ENCODE measurements at places on chromosomes 2 and 18. TPM values are rescaled to one million over a fixed set of nuclear protein-coding genes. Genes with fewer than 3 reads are reported as not detected.

- no peak for DNase-seq
Measured at GRCh38 chr2:194096402-194096801, 1560.6 kb upstream of the SLC39A10 start.

DNA sequence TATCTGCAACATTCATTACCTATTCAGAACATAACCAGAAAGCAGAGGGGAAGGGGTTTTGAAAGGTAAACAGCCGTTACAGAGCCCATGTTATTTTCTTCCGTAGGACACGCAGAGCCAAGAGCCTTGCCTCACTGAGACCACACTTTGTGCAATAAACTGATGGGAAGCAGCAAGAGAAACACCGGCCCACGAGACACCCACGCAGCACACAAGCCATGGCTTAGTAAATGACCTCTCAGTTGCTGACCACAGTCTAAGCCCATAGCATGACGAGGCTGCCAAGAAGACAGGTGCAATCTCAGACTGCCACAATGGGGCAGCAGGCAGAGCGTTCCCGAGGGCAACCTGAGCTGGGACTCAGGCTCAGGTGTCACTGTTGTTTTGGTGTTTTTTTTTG lies 59.6 kb downstream of the CABYR start:
- no peak for DNase-seq

GRCh38 chr2:14475994-14476393 lies 156.5 kb upstream of the LRATD1 start:
- no peak for DNase-seq

DNA sequence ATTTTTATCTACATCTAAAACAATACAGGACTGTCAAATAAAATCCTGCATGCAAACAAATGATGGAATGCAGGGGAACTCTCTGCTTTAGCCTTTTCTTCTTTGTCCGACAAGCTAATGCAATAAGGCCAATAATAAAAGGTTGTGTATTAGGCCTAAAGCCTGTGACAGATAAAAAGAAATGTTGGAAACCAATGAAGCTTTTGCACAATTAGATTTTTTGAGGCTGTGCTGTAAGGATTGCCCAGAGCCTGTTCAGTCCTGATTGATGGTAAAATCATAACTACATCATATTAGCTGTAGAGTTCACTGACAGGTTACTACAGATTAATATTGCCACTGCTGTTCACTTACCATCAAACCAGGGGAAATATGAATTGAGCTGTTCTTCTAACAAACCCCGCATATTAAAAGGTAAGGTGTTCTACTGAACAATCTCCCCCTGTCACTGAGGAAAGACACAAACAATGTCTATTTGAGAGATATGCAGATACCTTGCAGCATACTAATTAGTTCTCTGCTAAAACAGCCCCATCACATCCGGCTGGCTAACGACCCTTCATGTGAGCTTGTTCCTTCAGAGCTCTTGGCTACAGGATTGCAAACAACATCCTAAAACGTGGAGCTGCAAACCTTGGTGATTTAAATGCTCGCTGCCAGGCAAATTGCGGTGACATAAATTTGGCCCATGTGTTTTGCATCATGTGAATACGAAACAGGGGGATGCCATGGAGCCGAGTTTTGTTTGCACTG lies 305.4 kb downstream of the MTX2 start:
- DNase-seq = no peak

GRCh38 chr2:134238371-134238770 lies 15.5 kb upstream of the MGAT5 start:
- no peak for DNase-seq

- no peak for DNase-seq
Measured at GRCh38 chr2:23029111-23029510, 355.9 kb upstream of the KLHL29 start.

DNA sequence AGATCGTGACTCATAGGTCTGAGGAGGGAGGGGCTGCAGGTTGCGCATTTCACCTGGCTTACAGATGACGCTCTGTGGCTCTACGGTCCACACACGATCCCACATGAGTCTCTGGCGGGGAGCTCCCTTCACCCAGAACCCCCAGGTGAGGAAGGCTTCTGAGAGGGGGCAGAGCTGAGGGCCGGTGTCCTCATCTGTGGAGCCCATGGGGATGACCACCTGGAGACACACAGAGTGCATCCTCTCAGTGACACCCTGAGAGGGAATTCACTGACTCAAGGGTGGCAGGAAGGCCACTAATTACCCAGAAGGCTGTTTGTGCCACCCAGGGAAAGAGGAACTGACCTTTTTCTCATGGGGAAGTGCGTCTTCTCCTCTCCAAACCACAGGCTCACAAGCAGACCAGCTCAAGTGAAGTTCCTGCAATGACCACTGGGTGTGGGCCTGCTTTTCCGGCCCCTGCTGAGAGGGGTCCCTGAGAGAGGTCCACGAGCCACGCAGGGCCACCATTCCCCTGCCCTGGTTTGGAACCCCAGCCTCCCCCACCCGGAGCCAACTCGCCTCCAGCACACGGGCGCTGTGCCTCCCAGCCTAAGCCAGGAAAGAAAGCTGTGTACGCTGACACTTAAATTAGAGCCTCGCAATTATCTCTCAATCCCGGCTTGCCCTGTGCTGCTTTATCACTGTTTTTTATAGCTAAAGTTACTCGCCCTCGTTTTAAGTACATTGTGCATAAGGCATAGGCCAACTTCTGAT lies 114.1 kb downstream of the BCL11A start:
- peak; percentile 25 for DNase-seq

GRCh38 chr18:37309861-37310260 lies 255.7 kb downstream of the CELF4 start:
- DNase-seq = no peak

DNA sequence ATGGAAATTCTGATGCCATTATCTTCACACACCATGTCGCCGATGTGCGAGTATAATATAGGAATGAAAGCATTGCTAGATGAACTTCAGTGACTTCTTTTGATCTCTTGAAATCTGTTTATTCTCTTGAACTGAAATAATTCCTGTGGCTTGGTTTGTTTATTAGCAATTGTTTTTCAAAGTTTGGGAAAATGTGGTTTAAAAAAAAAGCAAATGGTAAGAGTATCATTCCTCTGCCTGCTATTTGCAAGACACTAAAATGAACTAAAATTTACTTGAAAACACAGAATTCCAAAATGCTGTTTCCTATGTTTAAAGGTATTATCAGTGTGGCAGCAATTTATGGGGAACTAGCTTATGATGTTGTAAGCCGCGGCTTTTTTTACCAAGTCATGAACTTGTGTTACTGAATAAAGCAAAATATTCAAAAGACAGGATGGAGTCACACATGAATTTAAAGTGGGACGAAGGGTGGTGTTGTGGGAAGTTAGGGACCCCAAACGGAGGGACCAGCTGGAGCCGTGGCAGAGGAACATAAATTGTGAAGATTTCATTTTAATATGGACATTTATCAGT lies 96.4 kb downstream of the COLEC12 start:
- DNase-seq = no peak

DNA sequence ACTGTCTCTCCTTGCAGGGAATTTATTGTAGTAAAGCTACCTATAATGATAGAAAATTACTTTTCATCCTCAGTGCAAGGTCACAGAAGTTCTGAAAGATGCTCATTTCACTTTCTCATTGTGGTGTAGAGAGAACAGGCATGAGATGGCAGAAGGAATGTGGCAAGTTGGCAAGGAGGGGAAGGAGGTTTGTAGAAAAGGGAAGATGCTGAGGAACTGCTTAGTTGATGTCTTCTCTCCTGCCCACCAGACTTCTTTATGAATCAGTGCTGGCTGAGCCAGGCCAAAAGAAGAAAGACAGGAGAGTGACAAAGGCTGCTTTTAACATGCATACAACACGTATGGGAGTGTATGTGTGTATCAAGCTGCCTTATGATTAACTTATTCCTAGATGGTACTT lies 164.4 kb downstream of the PRPF40A start:
- no peak for DNase-seq

DNA sequence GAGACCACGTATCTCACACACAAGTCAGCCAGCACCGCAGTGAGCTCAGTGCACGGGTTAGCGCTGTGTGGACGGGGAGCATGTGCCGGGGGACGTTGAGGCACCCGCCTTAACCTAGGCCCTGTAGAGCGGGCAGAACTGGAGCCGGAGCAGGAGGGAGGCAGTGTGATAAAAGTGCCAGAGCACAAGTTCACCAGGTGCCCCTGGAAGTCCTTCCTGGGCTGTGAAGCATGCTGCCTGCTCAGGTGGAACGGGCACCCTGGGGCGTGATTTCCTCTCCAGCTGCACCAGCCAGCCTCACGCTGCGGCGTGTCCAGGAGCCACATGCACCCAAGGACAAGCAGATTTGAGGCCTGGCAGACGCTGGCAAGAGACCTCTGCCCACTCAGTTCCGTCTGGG lies 50.3 kb downstream of the ITGB1BP1 start:
- DNase-seq = no peak

DNA sequence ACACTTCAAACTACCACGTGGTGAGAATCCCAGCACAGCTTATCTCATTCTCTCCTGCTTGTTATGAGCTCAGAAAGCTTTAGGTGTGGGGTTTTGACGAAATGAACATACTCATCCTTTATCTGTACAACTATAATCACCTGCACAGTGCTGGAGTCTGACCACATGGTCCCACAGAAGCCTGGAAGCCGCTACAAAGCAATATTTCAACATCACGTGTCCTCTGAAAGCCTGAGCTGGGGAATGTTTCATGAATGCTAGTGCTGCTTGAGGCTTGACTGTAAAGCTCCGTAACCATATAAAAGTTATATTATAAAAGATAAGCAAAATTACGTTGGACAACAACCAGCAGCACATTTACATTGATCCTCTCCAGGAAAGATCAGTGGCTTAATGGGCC lies 43.9 kb downstream of the PIEZO2 start:
- no peak for DNase-seq

GRCh38 chr2:207796585-207797350 lies 27.1 kb upstream of the FZD5 start:
- no peak for DNase-seq

Gene PROM2
- 2.1 TPM for total RNA-seq

Gene GALNT14
- 11.6 TPM for total RNA-seq

Gene GAREM1
- total RNA-seq = 16.2 TPM

Gene PDE1A
- total RNA-seq = 15.2 TPM

Gene MYL12A
- 148 TPM for total RNA-seq

Gene SERPINB2
- total RNA-seq = not detected
